Brain pericyte (primary cell): ENCODE measurements at places on chromosomes 2 and 18.

GRCh38 chr2:202432776-202433175 lies 56.6 kb downstream of the BMPR2 start:
- DNase-seq: no peak

DNA sequence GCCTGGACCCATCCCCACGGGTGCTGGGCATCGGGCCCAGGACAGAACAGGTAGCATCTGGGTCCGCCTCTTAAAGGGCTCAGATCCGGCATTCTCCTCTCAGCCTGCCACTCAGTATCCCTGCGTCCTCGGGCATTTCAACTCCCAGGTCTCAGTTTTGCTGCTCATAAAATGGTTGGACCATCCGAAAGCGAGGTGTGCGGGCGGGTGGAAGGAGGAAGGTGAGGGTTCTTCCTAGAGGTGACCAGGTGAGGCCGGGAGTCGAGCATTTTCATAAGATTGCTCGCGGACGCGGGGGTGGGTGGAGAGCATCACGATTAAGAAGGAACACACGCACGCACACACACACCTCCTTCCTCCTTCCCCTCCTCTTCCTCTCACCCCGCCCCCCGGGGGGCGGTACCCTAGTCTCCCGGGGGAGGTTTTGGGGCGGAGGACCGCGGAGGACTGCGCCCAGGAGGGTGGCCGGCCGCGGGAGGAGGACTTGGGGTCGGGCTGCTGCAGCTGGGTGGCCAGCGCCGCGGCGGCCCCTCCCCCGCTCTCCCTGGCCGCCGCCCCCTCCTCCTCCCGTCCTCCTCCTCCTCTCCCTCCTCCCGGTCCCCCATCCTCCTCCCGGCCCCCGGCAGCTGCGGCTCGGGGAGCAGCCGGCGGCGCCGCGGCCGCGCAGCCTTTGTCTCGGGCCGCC lies 97.9 kb upstream of the GPR45 start:
- DNase-seq: no peak

GRCh38 chr2:24724111-24724775 lies 68.9 kb downstream of the PTRHD1 start:
- DNase-seq: no peak

DNA sequence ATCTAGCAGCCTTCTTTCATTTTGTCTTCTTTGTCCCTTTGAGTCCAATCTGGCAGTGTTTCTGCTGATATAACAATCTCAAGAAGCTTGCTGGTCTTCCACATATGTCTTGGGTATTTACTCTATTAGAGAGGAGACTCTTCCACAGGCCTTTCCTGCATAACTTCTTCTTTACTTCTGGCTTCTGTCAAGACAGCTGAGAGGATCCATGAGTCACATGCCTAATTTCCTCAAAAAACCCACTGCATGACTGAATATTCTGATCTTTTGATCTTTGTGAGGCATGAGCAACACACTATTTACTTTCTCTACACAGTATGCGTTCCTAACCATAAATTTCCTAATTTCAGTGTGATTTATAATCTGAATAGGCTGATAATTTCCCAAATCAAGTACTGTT lies 5.1 kb upstream of the DCC start:
- peak; percentile 21 for DNase-seq

DNA sequence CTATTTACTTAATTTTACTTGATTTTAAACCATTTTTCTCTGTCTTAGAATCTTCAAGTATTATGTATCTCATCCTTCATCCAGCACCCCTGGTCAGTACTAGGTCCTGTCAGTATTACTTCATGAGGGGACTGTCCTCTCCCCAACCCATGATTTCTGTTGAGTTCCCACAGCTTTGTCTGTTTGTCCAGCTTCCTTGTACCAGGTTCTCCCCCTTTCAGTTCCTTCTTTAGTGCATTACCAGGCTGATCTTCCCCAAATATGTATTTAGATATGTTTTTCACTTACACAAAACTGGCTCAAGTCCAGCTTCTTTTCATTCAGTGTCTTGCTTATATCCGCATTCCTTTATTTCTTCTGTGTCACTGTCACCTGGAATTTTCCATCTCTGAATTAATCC lies 13.8 kb upstream of the TTC27 start:
- no peak for DNase-seq

DNA sequence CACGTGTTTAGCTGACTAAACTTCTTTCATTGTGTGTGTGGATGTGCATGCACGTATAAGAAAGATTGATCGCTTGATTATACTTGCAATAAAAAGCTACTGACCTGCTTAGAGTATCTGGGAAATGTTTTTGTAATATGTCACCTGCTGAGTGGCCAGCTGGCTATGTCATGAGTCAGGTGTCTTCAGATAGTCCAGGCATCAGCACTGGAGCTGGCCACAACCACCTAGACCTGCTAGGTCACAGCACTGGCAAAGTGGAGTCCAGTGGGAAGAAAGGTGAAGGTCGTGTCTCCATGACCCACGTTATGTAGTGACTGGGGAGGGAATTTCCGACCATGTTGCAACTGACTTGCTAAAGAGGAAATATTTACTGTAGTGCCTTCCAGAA lies 147.0 kb downstream of the ESCO1 start:
- no peak for DNase-seq

DNA sequence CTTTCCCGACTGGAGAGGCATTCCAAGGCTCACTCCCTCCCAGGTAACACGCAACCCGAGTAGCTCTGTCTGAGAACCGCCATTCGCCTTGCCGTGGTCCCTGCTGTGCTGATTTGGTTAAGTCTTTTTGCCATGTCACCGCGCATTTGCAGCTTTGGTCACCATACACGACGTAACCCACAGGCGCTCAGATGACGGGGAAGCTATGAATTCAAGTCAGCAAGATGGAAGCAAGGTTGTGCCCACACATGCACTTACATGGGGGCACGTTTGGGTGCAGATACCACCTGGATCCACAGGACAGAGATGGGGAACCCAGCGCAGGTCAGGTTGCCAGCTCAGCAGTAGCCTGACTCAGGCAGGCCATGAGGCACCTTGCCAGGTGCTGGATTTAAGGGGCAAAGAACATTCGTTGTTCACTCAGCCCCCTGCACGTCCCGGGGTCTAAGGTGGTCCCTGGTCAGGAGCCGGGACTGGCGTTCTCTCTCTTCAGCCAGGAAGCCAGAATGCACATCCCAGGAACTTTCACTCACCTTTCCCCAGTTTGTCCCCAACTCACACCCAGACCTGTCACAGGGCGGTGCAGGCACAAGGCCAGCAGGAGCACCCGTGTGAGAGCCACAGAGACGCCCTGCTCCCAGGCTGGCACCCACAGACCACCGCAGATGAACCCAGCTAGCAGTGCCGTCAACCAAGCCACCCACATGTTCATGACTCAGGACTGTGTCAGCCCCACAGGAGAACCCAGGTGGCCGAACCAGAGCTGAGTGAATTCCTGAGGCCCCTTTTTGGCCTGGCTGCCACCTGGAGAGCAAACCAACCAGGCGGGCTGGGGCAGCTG lies 19.9 kb downstream of the SNED1 start:
- DNase-seq: no peak

DNA sequence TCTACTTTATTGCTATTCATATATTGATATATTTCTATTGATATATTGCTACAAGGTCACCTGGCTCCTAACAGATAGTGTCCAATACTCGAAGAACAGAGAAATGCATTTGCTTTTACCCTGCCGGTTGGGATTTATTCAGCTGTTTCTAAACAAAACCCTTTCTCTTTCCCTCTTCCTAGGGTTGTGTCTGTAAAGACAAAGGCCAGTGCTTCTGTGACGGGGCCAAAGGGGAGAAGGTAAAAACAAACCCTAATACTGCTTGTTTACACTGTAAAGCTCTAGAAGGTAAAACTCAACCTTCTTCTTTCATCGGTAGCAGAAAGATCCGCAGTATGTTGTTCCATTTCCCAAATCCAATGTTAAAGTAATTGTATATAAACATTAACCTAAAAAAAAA lies 73.4 kb downstream of the COL4A3 start:
- DNase-seq: no peak

- DNase-seq: no peak
Measured at GRCh38 chr18:27556741-27557140, 371.6 kb upstream of the CHST9 start.

GRCh38 chr2:175468431-175469098 lies 287.1 kb upstream of the ATP5MC3 start:
- DNase-seq: no peak

- DNase-seq: no peak
Measured at GRCh38 chr18:61706276-61706915, 186.4 kb downstream of the RNF152 start.

DNA sequence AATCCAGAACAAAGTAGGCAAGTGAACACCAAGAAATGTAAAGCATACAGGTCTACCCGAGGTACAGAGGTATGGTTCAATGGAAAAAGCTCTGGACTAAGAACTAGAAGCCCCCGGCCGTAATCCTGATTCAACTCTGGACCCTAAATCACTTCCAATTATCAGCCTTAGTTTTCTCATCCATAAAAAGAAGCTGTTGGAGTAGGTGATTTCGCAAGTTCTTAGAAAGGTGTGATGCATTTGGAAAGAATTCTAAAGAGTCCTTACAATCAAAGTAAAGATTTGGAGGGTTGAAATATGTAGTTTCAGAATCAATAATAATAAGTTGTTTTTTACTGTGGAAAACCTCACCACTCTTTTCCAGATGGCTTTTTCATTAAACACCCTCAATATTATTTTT lies 622.1 kb upstream of the ID2 start:
- no peak for DNase-seq

DNA sequence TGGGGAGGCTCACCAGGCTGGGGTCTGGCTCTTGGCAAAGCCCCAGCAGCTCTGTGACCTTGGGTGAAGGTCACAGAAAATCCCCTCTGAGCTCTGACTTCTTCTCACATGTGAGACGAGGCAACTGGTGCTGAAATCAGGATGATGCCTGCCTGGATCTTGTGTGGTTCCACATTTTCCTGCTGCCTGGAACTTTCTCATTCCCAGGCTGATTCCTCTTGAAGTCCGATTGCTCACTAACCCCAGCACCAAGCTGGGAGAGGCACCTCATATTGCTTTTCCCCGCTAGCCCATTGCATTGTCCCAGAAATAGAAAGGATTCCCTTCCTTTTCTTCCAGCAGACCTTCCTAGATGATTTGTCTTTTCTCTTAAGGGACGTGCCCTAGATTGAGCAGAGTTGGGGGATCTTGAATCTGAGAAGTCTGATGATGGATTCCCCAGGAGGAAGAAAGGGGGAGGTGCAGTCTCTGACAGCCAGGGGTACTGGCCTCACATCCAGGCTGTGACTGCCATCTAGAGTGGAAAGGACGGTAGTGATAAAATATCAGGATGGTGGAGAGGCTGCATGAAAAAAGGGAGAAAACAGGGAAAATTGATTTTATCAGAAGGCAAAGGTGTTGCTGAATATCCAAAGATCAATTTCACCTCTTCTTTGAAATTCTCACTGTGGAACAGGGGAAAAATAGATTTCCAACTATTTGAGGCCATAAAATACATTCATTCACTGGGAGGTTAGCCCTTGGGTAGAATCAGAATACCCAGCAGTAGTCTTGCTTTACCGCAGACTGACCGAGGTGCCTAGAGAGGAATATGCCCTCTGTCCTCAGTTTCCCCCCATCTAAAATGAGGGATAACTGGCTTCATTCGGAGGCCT lies 96.3 kb downstream of the FAM210A start:
- no peak for DNase-seq

DNA sequence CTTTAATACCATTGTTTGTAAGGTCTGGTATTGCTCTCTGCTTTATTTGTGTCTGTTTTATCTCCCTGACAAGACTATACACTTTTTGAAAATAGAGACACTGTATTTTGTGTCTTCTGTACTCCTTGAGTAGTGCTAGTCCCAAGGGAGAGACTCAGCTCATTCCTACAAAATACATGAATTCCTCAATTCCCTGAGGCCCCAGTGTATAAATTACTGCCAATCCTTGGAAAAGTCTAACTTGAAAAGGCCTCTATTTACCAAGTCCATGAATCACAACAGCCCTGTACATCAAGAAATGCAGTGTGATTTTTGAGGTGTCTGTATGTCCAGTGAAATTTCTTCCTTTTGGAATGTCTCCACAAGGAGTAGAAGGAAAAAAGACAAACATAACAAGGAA lies 34.9 kb upstream of the NEDD4L start:
- DNase-seq: no peak

DNA sequence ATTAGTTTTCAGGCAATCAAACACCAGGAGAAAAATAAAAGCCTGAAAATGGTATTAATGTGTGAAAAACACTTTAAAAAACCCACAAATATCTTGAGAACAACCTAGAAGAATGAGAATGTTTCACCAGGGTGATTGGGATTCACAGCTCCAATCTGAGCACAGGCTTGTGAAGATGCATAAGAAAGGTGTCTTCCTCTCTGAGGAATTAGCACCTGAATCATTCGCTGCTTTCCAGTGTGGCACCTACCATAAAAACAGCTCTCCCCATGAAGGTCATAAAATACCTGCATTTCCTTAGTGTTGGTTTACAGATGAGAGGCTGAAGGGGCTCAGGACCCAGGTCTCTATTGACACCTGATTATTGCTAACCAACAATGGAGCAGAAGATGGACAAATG lies 499.7 kb upstream of the KLHL29 start:
- DNase-seq: no peak

- DNase-seq: no peak
Measured at GRCh38 chr2:181937473-181937872, 45.9 kb downstream of the ITPRID2 start.

DNA sequence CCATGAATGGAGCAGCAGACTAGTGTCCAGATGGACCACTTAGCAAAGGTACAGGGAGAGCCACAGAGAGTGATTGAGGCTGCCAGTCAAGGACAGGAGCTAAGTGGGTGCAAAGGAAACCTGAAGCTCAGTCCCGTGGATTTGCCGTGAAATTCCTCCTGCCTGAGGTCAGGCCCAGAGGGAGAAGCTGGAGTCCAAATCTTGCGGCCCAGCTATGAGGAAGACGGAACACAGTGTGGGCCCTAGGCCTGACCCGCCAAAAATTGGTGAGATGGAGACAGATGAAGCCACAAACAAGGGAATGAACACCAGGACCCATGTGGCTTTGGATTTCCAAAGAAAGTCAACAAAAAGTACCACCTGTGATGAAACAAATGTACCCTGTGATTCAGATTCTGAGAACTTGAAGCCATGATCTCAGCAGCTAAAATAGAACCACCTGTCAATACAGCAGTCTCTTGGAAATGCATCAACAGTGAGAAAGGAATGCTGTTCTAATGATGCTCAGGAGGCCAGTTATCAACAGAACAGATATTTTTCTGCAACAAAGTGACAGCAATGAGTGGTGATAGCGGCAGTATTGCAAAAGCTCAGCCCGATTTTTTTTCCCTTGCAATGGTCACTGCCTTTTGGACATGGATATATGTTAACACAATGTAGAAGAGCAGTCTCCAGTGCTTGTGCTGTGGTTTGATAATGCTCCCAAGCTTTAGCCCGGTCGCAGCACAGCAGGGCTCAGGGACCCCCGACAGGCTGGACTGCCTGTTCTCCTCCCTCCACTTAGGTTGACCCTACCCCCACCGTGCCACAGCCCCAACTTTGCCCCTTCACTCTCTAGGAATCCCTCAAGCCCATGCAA lies 10.7 kb downstream of the COL6A3 start:
- DNase-seq: peak; percentile 45

DNA sequence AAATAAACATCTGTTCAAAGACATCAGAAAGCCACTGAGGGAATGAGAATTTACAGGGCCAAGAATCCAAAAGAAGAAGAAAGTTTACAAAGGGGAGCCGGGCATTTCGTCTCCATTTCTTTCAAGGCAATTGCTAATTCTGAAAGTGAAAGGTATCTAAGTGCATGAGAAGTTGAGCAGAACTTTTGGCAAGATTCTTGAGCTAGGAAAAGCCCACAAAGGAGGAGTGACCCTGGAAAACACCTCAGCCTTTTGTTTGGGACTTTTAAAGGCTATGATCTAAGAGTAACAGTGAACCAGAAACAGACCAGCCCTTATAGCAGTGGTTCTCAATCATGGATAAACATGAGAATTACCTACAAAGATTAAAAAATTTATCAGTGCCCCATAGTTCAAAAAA lies 87.4 kb downstream of the MDH1 start:
- DNase-seq: no peak
